HFFc6 (cell line): ENCODE measurements at places on chromosomes 2 and 18. TPM values are rescaled to one million over a fixed set of nuclear protein-coding genes. Genes with fewer than 3 reads are reported as not detected.

- H3K4me3 ChIP-seq: no peak overlapping the region
- H3K36me3 ChIP-seq: peaks cover 25% of the 10 kb centered on the region
- H3K27ac ChIP-seq: peak overlapping the region; percentile 64; the same call in 1 of the 2 replicates
- H3K27me3 ChIP-seq: peaks cover 9% of the 10 kb centered on the region
- DNase-seq: no peak
Measured at GRCh38 chr2:66534461-66534860, 99.5 kb downstream of the MEIS1 start.

ANKRD62 gene
- total RNA-seq: not detected in 2 replicates

DNA sequence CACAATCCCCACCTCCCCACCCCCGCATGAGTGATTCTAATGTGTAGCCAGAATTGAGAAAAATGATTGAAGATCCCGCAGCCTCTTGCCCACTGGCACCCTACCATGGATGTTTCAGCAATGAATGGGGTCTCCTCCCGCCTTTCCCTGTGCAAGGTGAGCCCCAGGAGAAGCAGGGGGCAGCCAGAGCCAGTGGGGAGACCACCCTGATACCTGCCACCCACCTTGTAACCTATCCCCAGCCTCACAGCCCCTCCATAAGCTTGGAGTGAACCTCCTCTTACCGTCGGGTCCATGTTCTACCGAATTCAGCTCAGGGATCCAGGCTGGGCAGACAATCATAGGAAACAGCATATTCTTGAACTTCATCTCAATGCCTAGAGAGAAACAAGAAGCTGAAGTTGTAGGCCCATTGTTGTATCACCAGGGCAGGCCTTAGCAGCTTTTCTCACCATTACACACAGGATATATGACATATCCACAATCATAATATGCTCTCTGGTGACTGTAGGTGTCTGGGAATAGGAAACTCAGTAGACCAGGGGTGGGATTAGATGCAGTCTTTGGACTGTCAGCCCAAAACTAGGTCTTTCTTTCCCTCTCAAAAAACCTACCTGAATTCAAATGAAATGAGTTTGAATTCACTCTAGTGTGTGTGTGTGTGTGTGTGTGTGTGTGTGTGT, 30.9 kb downstream of the XDH start:
- DNase-seq: peak; percentile 24
- H3K27me3 ChIP-seq: peaks cover 2% of the 10 kb centered on the region
- H3K36me3 ChIP-seq: no peaks in the 10 kb centered on the region
- peak overlapping the region; percentile 81; the same call in 1 of the 2 replicates for H3K4me3 ChIP-seq
- H3K4me1 ChIP-seq: peaks cover 72% of the 10 kb centered on the region

GRCh38 chr2:62741954-62742722, 36.6 kb downstream of the EHBP1 start:
- no peaks in the 10 kb centered on the region for H3K36me3 ChIP-seq
- peaks cover 80% of the 10 kb centered on the region for H3K4me1 ChIP-seq
- H3K27ac ChIP-seq: peak overlapping the region; percentile 50
- H3K27me3 ChIP-seq: no peaks in the 10 kb centered on the region
- peak; percentile 41 for DNase-seq

GRCh38 chr2:41771710-41772109, 276.1 kb upstream of the PKDCC start:
- DNase-seq: no peak
- H3K4me1 ChIP-seq: no peaks in the 10 kb centered on the region
- H3K27ac ChIP-seq: no peak overlapping the region
- no peak overlapping the region for H3K4me3 ChIP-seq
- H3K27me3 ChIP-seq: peaks cover 12% of the 10 kb centered on the region
- no peaks in the 10 kb centered on the region for H3K36me3 ChIP-seq

FECH gene
- 28.7 to 33.5 TPM (median 28.7 TPM) in 3 replicates for total RNA-seq

DNA sequence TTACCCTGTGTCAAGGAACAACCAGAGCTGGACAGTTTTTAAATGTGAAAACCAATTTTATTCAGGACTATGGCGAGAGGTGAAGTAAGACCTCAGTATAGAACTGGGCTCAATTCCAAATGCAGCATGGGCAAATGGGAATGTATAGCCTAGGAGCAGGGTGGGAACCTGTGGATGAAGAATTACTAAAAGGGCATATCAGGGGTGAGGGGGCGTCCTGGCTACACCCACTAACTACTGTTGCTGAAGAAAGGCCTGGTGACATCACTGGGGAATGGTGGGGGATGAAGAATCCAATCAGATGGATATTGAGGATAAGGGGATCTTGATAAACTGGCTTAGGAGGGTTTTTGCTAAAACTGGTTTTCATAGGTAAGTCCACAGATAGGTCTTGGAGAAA, 27.3 kb upstream of the IL37 start:
- no peak overlapping the region for H3K4me3 ChIP-seq
- H3K27me3 ChIP-seq: no peaks in the 10 kb centered on the region
- no peak overlapping the region for H3K27ac ChIP-seq
- DNase-seq: no peak
- no peaks in the 10 kb centered on the region for H3K36me3 ChIP-seq

DNA sequence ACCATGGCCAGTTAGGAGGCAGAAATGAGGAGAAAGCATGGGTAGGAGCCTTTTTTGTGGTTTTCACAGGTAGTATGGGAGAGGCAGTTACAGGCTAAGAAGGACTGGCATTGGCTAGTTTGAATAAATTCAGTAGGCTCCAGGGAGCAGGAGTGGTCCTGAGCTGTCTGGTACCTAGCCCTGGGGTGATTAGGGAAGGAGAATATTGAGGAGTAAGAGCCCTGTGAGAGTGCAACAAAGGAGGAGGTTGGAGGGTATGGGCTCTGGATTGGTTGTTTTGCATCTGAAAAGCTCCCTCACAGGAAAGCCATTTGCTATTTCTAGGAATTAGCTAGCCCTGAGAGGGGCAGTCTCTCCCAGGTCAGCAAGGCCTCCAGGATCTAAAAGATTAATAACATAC, 13.3 kb upstream of the TCF7L1 start:
- no peak overlapping the region for H3K27ac ChIP-seq
- no peak for DNase-seq
- no peaks in the 10 kb centered on the region for H3K36me3 ChIP-seq

- no peak overlapping the region for H3K27ac ChIP-seq
- no peak overlapping the region for H3K4me3 ChIP-seq
- H3K27me3 ChIP-seq: peaks cover 19% of the 10 kb centered on the region
- H3K36me3 ChIP-seq: no peaks in the 10 kb centered on the region
- H3K4me1 ChIP-seq: peaks cover 5% of the 10 kb centered on the region; the same call in 1 of the 2 replicates
Measured at GRCh38 chr2:128435576-128436478, 117.2 kb upstream of the HS6ST1 start.

DNA sequence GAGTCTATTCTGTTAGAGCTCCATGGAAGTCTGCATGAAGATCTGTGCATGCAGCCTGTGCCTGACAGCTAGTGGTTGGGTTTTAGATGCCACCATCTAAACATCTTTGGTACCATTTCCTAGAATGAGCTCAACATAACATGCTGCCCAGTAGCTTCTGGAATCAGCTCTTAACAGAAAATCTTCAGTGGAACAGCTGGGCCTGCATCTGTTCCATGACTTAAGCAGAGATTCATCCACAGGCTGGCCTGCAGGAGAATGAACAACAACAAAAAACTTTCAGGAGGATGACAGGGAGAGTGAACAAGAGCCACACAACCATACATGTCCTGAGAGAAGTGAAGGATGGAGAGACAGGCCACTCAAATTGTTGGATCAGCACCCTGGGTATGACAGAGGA, 316.6 kb downstream of the RDH14 start:
- no peak for DNase-seq
- no peak overlapping the region for H3K4me3 ChIP-seq
- no peaks in the 10 kb centered on the region for H3K4me1 ChIP-seq
- H3K27me3 ChIP-seq: peaks cover 8% of the 10 kb centered on the region
- no peaks in the 10 kb centered on the region for H3K36me3 ChIP-seq

UGT1A10 gene
- not detected in 3 replicates for total RNA-seq

DNA sequence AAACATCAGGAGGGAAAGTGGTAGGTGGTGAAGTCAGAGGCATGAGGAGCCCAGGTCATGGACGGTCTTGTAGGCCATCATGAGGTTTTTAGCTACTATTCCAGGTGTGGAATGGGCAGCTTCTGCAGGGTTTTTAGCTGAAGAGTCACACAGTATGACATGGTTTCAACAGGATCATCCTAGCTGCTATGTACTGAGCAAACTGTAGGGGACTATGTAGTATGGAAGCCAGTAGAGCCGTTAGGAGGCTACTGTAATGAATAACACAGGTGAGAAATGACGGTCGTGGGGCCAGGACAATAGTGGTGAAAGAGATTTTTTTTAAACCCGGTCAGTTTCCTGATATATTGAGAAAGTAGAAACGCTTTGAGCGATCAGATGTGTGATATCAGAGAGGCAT, 167.6 kb upstream of the FN1 start:
- H3K27me3 ChIP-seq: peaks cover 5% of the 10 kb centered on the region; the same call in 1 of the 2 replicates
- H3K4me3 ChIP-seq: no peak overlapping the region
- DNase-seq: no peak

DNA sequence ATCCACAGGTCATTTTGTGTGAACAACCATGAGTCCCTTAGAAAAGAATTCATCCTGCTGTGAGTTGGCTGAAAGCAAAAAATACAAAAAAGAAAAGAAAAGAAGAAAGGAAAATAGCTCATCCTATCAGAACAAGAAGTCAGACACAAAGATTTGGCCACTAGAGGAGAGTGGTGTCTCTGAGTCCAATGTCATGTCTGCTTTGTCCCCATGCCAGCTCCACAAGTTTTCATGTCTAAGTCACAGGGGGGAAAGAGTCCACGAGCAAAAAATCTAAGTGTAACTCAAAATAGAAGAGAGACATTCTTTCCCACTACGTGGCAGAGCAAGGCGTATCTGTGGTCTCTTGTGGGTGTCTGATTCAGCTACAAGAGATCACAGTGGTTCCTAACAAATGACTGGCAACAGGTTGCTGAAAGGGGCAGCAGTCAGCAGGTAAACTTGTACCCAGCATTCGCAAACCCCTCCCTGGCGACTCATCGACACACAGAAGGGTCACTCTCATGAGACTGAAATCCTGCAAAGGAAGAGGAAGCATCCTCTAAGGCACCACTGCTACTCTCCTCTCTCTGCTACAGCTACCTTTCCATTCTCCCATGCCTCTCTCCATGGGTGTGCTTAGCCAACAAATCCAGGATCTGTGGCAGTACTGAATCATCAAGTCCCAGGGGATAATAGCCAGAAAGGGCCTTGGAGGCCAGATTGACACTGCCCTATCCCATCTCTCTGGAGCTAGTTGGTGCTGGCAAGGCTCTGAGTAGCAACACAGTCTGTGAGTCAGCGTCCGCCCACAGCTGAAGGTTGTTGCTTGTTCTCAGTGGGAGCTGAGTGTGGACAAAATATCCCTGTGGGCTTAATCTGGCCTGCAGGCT, 123.0 kb upstream of the SLC39A10 start:
- H3K4me1 ChIP-seq: peaks cover 60% of the 10 kb centered on the region
- H3K27me3 ChIP-seq: no peaks in the 10 kb centered on the region
- H3K36me3 ChIP-seq: no peaks in the 10 kb centered on the region
- H3K4me3 ChIP-seq: peak overlapping the region; percentile 84
- H3K27ac ChIP-seq: peak overlapping the region; percentile 97
- DNase-seq: peak; percentile 90

DSG1 gene
- not detected in 3 replicates for total RNA-seq

DNA sequence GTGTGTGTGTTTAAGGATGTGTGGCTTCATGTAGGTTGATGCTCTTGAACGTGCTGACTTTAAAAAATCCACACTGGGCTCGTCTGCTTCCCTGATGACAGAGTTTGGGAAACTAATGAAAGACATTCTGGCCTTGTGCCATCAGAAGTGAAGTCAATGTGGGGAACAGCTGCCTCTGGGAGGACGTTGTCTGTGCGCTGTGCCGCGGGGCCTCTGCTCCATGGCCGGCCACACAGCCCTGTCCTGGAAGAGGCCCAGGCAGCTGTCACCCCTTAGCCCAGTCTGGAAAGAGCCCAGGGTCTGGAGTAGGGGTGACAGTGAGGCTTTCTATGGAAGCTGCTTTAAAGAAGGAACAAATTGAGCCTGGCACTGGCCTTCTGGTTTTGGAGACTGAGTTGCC, 155.8 kb downstream of the SH3RF3 start:
- H3K36me3 ChIP-seq: no peaks in the 10 kb centered on the region
- H3K27me3 ChIP-seq: peaks cover 18% of the 10 kb centered on the region
- H3K27ac ChIP-seq: no peak overlapping the region
- H3K4me3 ChIP-seq: no peak overlapping the region
- peaks cover 11% of the 10 kb centered on the region for H3K4me1 ChIP-seq

DNA sequence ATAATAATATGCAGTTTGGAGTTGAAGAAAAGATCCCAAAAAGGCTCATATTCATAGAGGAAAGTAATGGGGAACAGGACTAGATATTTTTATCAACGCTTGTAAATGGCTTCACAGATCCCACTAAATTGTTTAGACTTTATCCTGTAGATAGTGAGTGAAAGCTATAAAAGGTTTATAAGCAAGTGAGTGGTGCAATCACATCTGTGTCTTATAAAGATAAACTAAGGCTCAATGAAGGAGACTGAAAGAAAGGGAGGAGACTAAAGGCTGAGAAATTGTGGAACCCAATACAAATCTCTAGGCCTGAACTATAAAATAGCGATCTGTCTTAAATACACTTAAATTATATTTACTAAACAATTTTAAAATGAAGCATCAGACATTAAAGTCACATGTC, 7.7 kb downstream of the SP3 start:
- no peak overlapping the region for H3K4me3 ChIP-seq
- H3K27ac ChIP-seq: no peak overlapping the region; the same call in 1 of the 2 replicates
- peaks cover 69% of the 10 kb centered on the region for H3K4me1 ChIP-seq
- H3K36me3 ChIP-seq: peaks cover 69% of the 10 kb centered on the region

GRCh38 chr18:5276947-5277346, 18.6 kb downstream of the ZBTB14 start:
- peaks cover 1% of the 10 kb centered on the region; the same call in 1 of the 2 replicates for H3K27me3 ChIP-seq
- H3K4me1 ChIP-seq: no peaks in the 10 kb centered on the region
- no peak overlapping the region for H3K27ac ChIP-seq
- H3K4me3 ChIP-seq: no peak overlapping the region

DNA sequence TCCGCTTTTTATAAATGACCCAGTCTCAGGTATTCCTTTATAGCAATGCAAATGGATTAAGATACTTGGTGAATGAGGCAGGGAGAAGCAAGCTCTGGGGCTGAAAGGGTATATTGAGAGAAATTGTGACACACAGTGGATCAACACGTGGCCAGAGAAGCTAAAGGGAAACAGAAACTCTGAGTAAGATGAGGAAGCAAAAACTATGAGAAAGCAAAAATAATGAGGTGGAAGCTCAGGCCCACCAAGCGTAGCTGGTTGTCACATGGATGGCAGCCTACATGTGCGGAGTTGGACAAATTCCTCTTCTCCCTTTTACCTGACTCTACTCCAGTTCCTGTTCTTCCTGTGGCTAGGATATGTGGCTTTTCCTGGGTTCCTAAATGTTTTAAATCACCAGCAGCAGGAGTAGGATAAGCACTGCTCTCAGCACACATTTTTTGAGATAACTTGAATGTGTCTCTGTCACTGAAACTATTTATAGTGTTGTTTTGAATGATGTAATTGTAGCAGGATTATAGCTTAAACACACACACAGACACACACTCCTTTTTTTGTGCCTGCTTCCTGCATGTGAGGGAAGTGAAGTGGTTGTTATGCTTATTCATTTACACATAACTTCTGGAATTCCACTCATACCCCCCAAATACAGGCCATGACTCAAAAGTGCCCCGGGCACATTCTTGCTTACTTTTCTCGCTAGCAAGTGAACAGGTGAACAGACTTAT, 30.1 kb upstream of the EPC2 start:
- no peaks in the 10 kb centered on the region; the same call in 1 of the 2 replicates for H3K27me3 ChIP-seq
- DNase-seq: peak; percentile 65
- peak overlapping the region; percentile 25 for H3K4me3 ChIP-seq
- peaks cover 19% of the 10 kb centered on the region for H3K4me1 ChIP-seq

- H3K36me3 ChIP-seq: peaks cover 32% of the 10 kb centered on the region
- DNase-seq: no peak
- no peak overlapping the region for H3K27ac ChIP-seq
Measured at GRCh38 chr18:76923485-76924085, 101.2 kb downstream of the ZNF236 start.

GRCh38 chr18:72672364-72673184, 128.4 kb upstream of the CBLN2 start:
- H3K4me3 ChIP-seq: peak overlapping the region; percentile 22; the same call in 1 of the 2 replicates
- H3K27me3 ChIP-seq: peaks cover 5% of the 10 kb centered on the region; the same call in 1 of the 2 replicates
- no peak overlapping the region for H3K27ac ChIP-seq
- DNase-seq: peak; percentile 17
- H3K4me1 ChIP-seq: peaks cover 33% of the 10 kb centered on the region
- no peaks in the 10 kb centered on the region for H3K36me3 ChIP-seq
